WTC11 (cell line): ENCODE measurements at places on chromosomes 3 and 15.
A peak's percentile ranks its signal among the peaks of the same experiment; 100 is the strongest.

- peak; percentile 77 for DNase-seq
Observed at GRCh38 chr15:55742927-55743728, at the start of gene PRTG. Gene PRTG, minus strand, starts transcription at chr15:55743152. Its CDS starts 221 bp downstream, at chr15:55742931.

GRCh38 chr3:132006605-132007204 is 28.1 kb downstream of the CPNE4 start:
- peak; percentile 60 for DNase-seq

GRCh38 chr15:77013776-77014131 is 18.8 kb downstream of the PSTPIP1 start:
- DNase-seq = no peak

DNA sequence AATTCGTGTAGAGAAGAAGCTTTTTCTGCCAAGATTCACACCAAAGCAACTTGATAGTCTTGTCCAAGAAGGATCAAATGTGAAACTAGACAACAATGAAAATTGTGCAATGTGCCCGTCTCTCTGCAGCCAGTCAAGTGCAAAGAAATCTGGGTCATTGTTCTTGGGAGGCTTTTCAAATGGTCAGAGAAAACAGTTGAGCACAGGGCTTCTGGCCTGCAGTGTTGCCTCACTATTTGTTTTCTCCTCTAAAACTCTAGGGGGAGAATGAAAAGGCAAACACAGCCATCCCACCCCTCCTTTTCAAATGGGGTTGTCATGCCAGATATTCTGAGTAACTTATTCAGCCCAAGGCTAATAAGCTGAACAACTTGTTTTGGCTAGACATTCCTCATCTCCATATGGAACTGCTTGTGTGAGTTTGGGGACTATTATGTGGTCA is 417.6 kb upstream of the CDIN1 start:
- DNase-seq = no peak

DNA sequence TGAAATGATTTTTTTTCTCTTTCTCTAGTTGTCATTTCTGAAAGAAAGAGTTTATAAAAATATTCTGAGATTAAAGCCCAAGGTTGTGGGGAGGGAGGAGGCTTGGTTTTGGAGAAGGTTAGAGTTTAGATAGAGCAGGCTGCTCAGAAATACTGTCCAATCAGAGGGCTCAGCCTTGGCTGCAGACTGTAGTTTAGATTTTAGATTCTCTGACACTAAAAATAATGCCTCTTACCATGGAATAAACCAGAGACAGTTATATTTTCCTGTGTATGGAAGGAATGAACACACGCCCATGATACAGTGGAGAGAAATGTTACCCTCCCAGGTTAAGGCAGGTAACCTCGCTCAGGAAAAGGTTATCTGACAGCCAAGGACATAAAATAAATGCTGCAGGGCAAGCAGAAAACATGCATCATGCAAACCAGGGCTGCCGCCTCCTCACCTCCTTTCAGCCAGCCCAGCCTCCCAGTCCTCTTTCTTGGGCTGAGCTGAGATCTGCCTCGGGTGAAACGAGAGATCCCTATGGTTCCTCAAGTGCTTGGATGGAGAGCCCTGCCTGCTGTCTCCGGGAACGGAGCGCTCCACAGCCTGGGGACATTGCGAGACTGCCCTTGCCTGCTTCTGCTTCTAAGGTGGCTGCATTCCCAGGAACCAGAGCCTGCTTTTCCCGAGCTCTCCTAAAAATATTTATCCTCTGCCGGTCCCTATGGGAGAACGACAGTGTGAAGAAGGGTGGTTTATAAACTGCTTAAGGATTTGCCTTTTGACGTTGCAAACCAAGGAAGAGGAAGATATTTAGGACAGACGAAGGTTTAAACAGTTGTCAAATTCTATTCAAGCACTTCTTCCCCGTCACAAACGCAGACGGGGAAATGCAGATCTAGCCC is 848 bp downstream of the NCEH1 start:
- DNase-seq = peak; percentile 23

GRCh38 chr3:111238885-111239284 is 167.3 kb downstream of the NECTIN3 start:
- DNase-seq = no peak

DNA sequence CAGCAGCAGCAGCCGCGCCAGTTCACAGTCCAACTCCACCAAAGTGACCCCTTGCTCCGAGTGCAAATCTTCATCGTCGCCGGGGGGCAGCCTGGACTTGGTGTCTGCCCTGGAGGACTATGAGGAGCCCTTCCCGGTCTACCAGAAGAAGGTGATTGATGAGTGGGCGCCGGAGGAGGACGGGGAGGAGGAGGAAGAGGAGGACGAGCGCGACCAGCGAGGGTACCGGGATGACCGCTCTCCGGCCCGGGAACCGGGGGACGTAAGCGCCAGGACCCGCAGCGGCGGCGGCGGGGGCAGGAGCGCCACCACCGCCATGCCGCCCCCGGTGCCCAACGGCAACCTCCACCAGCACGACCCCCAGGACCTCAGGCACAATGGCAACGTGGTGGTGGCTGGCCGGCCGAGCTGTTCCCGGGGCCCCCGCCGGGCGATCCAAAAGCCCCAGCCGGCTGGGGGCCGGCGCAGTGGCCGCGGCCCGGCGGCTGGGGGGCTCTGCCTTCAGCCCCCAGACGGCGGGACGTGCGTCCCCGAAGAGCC is 224.1 kb upstream of the IL12A start:
- no peak for DNase-seq

DNA sequence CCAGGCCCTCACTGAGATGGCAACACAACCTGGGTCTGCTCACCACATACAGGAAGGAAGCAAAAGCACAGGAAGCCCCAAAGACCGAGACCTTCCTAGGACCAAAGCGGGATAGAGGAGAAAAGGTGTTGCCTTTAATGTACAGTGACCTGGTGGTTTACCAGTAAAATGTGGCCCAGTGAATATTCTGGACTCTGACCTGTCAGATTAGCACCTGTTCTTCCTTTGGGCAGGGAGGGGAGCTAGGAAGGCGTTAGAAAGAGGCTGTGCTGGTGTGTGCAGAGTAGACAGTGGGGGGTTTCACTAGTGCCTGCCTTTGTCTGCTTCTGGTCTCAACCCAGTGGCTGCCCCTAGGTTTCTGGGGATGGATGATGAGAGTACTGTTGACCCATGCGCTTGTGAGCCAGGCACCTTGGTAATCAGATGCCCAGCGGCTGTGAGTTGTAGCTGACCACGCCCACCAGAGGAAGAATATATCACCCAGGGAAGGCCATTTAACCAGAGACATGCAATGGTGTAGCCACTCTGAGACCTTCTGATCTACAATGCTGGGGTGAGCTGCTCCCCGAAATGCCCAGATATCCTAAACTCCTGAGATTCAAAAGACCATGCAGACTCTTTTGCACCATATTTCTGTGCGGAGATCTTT is 90.1 kb upstream of the NEO1 start:
- no peak for DNase-seq

GRCh38 chr3:188584162-188584529 is 430.2 kb downstream of the LPP start:
- DNase-seq = no peak
